ENCODE measurements at places on chromosomes 7 and 10.
A peak's percentile ranks its signal among the peaks of the same experiment; 100 is the strongest.

GRCh38 chr10:57905861-57906260 lies 361.8 kb downstream of the IPMK start:
- no peak for DNase-seq

- DNase-seq, result no peak
Measured at GRCh38 chr10:51300617-51301304, 226.5 kb downstream of the PRKG1 start.

DNA sequence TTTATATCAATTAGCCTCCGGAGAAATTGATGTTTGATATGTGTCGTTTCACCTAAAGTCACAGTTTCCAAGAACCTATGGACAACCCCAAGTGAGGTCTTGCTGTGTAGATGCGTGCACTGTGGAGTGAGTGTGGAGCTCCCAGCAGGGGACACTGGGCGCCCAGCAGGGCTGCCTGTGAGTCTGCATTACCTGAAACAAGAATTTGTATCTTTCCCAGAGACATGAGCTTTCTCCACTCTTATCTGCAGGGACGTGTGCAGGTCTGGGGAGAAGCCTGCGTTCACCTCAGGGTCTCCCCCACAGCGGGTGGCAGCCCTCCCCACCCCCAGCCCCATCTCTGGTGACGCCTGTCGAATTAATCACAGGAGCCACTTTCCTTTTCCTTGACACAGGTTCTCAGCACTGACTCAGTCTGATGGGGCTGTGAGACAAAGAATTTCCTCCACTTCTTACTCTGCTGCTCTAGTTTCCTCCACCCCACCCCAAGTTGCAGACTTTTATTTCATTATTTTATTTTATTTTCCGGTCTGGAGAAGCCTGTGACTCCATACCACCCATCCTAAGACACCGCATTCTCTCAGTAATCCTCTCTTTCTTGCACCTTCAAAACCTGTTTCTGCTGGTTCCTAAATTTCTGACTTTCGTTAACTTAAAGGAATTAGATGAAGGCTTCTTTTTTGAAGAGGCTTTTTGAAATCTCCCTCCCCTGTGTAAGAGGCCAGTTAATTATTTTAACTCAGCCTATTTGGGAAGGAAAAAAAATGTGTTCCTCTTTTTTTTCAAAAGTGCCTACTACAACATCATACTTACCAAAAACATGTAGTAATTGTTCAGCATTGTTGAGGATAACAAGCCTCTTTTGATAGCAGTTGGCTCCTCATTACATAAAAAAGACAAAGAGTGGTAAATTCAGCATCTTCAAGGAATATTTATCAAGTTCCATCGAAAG lies 17.0 kb upstream of the INSIG1 start:
- no peak for DNase-seq

DNA sequence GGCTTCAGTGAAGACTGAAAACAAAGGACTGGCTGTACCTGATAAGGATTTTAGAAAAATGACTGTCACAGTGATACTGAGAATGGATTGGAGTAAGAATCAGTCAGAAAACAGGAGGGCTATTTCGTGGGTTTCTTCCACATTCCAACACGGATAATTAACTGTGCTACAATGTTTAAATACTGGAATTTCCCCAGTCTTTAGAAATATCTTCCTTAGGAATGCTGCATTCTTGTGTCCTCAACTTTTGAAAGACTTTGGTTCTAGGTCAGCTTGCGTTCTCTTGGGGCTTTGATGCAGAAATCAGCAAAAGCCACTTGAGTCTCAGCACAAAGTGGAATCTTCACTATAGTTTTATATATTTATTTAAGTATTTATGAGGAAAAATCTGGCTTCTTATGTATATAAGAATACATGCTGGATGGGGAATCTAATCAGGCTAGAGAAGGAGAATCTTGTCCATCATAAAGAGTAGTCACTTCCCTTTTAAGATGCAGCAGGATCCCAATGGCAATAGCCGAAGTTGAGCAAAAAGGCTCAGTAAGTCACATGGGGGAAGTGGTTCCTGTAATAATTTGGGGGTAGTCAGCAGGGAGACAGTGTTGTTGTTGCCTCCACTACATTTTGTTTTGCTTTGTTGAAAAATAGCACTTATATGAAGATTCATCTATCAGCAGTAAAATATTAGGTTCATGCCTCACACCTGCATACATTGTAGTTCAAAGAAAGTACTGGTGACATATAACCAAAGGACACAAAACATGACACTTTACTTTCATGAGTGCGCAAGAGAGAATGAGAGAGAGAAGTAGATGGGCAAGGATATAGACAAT lies 86.0 kb downstream of the CH25H start:
- no peak for DNase-seq

GRCh38 chr7:99618726-99619125 lies 2.0 kb downstream of the ZSCAN25 start:
- DNase-seq, result no peak

DNA sequence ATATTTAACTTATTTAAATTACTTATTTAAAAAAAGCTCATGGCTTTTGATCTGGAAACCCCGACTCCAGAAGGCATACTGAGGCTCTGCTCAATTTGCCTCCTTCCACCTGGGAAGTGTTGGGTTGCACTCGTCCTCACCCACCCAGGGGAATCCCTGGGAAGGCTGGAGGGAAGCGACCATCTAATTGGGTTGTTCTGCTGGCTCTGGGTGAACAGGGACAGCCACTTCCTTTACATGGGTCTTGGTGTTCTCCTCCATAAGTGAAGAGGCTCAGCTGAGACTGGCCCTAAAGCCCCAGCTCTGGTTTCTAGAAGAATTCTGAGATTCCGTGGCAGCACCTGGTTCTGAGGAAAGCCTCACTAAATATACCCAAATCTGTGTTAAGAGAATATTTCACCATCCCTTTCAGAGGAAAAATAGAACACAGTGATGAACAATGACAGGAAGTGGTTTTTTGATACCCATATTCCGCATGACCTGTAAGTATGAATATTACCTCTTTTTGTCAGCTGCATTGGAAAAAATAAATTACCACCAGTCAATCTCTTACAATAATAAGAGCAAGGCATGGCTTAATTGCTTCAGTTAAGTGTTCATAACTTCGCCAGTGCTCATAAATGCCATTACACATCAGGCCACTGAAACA lies 131.1 kb upstream of the SHH start:
- no peak for DNase-seq

- no peak for DNase-seq
Measured at GRCh38 chr10:32979041-32979440, 21.0 kb upstream of the ITGB1 start.

GRCh38 chr7:157758468-157759245 lies 421.9 kb downstream of the DNAJB6 start:
- no peak for DNase-seq

GRCh38 chr7:27895551-27895950 lies 155.6 kb downstream of the TAX1BP1 start:
- no peak for DNase-seq

- DNase-seq, result no peak
Measured at GRCh38 chr7:67309764-67310549, 313.3 kb downstream of the TYW1 start.

DNA sequence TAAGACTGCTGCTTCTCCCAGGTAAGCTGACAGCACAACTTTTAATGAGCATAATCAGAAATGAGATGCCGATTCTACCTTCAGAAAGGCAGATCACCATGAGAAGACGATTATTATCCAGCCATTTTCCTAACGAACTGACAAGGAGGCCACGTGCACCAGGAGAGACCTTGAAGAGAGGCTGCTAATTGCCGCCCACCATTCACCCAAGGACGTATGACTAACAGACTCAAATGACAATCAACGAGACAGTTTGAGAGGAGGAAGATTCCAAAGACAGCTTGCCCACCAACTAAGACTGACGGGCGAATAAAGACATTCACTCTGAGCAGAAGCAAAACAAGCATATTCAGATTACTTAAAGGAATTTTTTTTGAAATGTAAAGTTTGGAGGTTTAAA lies 301.9 kb upstream of the TAC1 start:
- no peak for DNase-seq

DNA sequence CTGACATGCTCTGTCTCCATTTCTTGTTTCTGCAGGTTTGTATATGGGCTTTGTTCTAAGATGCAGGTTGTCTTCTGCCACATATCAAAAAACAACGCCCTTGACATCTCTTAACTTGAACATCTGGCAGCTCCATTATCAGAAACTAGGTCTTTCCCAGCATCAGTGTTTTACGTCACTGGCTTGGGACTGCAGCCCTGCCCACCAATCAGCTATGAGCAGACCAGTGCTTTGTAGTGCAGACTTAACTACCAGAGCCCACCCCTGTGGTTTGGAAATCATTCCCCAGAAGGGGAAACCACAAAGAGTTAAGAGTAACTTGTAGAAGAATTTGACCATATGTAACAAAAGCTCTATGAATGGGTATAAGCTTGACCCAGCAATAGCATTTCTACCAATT lies 132.4 kb downstream of the SEPTIN14 start:
- no peak for DNase-seq

DNA sequence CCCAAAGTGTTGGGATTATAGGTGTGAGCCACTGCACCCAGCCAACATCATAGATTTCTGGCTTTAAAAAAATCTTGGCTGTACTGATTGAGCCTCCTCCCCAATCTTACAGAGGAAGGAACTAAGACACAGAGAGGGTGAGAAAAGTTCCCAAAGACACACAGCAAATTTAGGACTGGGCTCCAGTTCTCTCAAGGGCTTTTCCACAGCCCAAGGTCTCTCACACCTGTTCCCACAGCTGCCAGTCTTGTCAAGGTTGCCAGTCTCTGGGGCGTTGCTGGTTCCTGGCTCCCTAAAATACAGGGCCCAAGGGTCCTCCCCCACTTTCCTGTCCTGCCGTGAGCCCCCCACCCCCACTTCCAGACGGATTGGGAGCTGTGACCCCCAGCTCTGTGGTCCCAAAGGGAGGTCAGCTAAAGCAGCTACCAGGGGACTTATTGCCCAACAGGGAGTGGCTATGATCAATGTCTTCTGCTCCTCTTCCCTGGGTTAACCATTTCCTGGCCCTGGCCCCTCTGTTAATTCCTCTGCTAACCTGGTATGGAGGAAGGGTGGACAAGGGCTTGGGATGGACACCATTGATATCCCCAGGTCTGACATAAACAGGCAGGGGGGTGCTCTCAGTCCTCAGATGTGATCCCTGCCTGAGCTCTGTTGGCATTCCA lies 3.1 kb upstream of the ZAN start:
- no peak for DNase-seq

DNA sequence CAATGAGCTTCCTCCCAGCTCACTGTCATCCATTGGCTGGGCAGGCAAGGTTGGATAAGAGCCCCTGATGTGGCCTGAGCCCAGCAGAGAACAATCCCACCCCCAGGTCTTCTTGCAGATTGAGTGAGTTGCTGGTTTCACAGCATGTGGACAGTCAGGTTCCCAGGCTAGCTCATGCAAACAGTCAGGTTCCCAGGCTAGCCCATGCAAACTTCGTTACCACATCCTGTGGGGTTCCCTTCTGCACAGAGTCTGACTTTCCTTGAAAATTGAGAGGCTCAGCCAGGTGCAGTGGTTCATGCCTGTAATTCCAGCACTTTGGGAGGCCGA lies 67.1 kb downstream of the TMEM130 start:
- no peak for DNase-seq

DNA sequence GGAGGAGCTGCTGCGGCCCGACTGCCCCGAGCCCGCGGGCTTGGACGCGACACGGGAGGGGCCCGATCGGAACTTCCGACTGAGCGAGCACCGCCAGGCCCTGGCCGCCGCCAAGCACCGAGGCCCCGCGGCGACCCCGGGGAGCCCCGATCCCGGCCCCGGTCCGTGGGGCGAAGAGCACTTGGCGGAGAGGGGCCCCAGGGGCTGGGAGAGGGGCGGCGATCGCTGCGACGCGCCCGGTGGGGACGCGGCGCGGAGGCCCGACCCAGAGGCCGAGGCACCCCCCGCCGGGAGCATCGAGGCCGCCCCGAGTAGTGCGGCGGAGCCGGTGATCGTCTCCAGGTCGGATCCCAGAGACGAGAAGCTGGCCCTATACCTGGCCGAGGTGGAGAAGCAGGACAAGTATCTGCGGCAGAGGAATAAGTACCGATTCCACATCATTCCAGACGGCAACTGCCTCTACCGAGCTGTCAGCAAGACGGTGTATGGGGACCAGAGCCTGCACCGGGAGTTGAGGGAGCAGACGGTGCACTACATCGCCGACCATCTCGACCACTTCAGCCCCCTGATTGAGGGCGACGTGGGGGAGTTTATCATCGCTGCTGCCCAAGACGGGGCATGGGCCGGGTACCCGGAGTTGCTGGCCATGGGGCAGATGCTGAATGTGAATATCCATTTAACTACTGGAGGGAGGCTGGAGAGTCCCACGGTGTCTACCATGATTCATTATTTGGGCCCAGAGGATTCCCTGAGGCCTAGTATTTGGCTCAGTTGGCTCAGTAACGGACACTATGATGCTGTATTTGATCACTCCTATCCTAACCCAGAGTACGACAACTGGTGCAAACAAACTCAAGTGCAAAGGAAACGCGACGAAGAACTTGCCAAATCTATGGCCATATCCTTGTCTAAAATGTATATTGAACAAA lies 1.4 kb downstream of the OTUD1 start:
- DNase-seq, result peak; percentile 15

DNA sequence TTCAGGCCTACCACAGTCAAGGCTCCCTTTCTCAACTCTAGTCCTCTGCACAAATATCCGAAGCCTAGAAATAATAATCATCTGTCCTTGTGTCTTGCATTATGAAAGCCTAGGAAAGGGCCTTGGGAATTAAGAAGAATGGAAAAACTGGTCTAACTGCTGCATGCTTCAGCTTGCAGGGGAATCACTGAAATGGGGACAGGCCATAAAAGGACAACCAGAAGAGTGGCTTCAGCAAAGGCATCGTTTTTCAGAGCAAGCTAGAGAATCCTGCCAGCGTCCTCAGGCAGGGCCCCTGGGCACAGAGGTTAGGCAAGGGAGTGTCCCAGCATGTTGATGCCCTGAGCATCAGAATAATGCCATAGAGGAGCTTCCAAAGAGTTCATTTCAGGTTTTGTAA lies 13.2 kb downstream of the ERVW-1 start:
- DNase-seq, result no peak

DNA sequence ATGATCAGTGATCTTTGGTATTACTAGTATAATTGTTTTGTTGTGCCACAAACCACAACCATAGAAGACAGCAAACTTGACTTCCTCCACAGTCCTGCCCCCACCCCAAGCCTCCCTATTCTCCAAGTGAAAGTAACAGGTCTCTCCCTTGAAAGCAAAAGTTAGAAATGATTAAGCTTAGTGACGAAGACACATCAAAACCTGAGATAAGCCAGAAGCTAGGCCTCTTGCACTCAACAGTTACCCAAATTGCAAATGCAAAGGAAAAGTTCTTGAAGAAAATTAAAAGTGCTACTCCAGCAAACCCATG lies 7.5 kb downstream of the SAR1A start:
- DNase-seq, result peak; percentile 48

GRCh38 chr7:121140790-121141189 lies 152.3 kb downstream of the CPED1 start:
- DNase-seq, result no peak

DNA sequence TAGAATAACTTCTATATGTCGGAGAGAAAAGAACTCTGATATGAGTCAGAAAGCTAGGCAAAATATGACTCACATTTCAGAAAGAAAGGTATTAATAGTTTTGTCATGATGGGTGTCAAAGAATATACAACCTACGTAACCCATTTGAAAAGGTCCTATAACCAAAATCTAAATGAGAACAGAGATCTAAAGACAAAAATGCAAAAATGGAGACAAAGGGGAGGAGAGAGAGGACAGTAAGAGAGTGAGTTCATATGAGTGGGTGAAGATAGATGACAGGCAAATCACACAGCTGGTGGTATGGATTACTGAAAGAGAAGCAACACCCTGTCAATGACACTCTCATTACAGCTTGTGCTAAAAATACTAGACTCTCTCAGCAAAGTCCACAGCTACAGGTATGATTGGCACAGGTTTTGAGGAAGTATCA lies 25.6 kb downstream of the ANKMY2 start:
- no peak for DNase-seq

GRCh38 chr10:14056610-14057332 lies 274.0 kb downstream of the FRMD4A start:
- DNase-seq, result no peak

Measured in stimulated activated CD8-positive, alpha-beta memory T cell treated with anti-CD3 and anti-CD28 coated beads, Interleukin-4, amount 100 ng/mL, for 24 hours (primary cell).